Eye (tissue), 1 donor: ENCODE measurements at places on chromosomes 7 and 10.

DNA sequence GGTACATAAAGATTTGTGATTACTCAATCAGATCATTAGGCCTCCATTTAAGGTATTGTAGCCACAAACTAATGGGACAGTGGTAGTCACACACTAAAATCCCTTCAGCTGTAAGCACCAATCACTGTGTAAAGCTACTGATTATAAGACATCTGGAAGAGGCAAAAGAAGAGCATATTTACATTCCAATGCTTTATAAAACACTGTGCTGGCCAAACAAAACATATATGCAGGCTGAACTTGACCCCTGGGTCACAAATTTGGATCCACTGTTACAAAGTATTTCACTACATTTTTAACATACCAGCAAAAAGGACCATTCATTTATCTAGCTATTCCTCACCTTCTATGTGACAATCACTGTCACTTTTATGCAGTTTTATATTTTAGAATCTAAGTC, 41.4 kb upstream of the ANLN start:
- DNase-seq: peak; percentile 41

DNA sequence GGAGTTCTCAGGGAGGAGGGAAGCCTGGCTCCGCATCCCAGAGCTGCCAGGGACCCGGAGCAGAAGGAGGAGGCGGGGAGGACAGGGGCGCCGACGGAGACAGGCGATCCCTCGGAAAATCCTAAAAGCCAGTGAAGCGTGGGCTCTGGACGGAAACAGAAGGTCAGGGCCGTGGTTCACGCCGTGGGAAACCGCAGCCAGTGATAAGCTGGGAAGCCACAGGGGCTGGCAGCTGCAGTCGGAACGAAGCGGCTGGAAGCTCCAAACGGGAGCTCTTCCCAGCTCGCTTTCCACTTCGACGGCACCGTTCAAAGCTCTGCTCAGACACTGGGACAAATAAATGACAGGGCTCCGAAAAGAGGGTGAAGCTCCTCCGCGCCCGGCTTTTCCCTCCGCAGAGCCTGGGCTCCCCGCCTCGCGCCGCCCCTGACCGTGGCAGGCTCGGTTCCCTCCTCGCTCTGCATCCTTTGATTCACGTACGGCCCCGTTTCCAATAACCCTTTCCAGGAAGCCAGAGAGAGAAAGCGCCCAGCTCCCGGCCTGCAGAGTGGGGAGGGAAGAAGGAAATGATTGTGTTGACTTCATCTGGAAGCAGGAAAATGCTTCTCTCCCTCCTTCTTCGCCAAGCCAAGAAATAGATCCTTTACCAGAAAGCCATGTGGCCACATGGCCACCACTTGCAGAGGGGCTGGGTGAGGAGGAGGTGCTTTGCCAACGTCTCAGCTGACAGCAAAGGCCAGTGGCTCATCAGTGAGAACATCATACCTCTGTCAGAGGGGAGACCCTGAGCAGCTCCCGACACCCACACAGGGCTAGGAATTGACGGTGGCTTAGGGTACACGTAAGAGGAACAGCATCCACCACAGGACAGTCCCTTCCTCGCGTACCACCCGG, 57.4 kb downstream of the ADRB1 start:
- peak; percentile 80 for DNase-seq

DNA sequence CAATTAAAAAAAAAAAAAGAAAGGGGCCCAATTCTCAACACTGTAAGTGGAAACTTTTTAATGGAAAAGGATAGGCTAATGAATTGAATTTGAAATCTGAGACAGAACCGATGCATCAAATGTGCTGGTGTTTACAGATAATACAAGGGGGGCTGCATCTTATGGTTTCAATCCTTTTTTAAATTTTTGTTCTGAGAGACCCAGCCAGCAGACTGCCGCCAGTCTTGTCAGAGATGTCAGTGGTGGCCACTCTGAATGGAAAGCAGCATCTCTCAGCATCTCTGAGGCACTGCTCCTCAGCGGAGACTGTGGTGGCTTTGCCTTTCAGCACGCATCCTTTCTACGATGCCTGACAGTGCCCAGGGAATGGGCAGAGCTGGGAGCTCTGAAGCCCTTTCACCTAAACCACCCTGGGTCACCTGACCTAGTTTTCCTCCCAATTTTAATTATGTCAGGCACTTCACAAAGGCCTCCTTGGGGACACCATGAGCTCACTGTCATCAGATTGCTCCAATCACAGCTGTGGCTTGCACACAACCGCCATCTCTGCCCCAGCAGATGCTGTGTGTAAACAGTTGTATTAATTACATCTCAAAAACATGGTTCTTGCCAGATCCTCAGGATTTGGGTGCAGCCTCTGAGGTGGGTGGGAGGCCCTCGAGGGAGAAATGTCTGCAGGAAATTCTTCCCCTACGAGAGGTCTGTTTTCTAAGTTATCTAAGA, 81.2 kb downstream of the EGFR start:
- DNase-seq: peak; percentile 72

GRCh38 chr10:99279626-99280111, 44.0 kb upstream of the HPSE2 start:
- peak; percentile 64 for DNase-seq

GRCh38 chr7:25855854-25856782, 295.9 kb upstream of the NFE2L3 start:
- peak; percentile 79 for DNase-seq

GRCh38 chr7:137606061-137606674, 240.6 kb downstream of the DGKI start:
- peak; percentile 85 for DNase-seq

DNA sequence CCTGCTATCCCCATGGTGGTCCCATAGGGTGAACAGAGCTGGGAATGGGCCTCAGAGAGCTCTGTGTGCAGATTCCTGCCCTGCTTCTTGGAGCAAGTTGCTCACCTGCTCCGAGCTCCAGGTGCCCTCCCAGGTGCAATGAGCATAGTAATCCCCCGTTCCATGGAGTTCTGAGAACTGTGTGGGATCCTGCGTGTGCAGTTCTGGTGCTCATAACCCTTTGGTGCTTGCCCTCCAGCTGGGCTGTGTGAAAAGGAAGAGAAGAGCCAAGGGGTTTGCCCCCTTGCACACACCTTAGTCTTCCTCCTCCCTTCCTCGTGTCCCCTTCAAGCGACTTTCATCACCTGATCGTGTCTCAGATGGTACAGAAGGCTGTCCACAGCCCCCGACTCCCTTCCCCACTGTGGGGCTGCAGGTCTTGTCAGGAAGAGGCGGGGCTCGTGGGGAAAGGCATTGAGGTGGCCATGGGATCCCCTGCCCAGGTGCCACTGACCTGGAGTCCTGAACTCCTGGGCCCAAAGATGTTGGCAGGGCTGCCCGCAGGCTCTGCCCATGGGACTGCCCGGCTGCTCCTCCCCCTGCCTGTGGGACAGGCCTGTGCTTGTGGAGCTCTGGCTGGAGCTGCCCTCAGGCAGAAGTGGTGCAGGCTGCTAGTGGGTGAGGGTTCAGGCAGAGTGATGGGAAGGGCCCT, 21.9 kb upstream of the ZNF488 start:
- DNase-seq: no peak

- DNase-seq: peak; percentile 67
These were observed 1262.0 kb downstream of the TYW1 start for GRCh38 chr7:68258609-68259008.

- peak; percentile 73 for DNase-seq
These were observed 160.8 kb downstream of the CREB5 start for GRCh38 chr7:28573059-28573553.

- no peak for DNase-seq
These were observed 27.1 kb upstream of the ZFAND2A start for GRCh38 chr7:1187127-1187526.

DNA sequence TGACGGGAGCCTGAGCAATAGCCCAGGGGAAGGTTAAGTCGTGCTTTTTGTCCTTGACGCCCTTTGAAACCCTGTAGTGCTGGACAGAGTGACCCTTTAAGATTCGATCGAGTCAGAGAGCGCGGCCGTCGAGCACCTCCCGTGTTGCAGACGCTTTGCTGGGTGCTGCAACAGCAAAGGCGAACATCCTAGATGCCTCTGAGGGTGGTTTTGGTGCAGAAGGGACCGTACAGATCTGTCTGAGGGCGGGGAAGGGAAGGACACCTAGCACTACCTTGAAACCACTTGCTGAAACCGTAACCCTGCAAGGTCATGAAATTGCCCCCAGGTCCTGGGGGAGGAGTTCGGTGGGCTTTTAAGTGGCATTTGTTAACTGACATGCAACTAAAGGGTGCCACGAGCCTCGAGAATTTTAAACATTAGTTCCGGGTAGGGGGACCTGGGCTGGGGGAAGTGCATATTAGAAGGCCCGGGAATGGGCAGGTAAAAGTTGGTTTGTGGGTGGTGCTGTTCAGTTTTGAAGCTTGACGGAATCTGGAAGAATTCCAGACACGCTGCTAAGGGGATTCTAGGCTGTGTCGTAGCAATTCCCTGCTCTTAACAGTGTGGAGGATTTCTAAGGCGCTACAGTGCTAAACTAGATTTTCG, 786 bp downstream of the ATP5F1C start:
- peak; percentile 35 for DNase-seq

DNA sequence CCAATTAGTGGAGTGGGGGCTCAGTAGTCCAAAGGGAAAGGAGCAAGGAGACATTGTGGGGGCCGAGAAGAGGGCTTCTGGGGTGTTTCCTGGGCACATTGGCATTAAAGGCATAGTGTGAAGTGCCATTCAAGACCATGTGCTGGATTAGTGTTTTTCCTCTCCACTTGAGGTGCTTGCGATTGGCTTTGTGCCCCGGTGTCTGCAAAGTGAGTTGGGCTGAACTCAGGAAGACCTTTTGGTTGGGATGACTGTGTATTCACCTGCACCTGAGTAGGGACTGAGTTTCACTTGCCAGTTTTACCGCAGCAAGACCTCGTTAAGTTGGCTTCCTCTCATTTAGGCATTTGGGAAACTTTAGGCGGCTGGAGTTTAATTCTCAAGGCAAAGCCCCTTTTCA, 73.0 kb downstream of the TCF7L2 start:
- DNase-seq: no peak

DNA sequence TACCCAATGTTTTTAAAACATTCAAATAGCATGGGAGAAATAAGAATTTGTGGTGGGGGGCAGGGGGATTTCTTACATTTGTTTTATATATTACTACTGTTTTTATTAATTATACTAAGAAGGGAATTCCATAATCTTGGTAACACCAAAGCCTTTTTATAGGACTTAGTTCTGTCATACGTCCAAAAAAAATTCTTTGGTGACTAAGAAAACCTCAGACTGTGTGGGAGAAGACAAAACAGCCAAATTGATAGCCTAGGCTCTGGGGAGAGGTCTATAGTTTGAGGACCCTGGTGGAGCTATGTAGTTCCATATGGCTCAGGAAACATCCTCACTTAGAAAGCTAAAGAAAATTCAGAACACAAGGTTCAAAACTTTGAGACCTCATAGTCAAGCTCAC, 23.4 kb downstream of the ACSM6 start:
- DNase-seq: no peak

- DNase-seq: no peak
These were observed 46.6 kb downstream of the RSU1 start for GRCh38 chr10:16770670-16771069.

DNA sequence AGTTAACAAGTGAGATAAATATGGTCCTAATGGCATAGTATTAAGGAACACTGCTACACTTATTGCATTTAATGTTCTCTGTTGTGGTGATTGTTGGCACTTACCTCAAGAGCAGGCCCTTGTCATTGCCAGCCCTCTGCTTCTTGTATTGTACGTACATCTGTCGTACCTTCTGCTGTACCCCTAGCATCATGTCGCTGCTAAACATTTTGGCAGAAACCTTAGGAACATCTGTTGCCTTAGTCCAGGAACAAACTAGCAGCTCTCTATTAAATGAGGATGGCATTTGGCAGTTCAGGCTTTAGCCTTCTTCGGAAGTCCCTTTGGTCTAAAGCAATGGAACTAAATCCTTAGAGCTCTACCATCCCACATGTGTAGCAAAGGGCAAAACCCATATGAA, 47.6 kb downstream of the PRKG1 start:
- DNase-seq: no peak

GRCh38 chr7:116211913-116212596, 1.7 kb downstream of the TES start:
- DNase-seq: peak; percentile 38

- peak; percentile 90 for DNase-seq
These were observed 9.4 kb upstream of the PSAP start for GRCh38 chr10:71860243-71861029.

GRCh38 chr7:72127136-72127535, 285.0 kb downstream of the CALN1 start:
- DNase-seq: no peak

DNA sequence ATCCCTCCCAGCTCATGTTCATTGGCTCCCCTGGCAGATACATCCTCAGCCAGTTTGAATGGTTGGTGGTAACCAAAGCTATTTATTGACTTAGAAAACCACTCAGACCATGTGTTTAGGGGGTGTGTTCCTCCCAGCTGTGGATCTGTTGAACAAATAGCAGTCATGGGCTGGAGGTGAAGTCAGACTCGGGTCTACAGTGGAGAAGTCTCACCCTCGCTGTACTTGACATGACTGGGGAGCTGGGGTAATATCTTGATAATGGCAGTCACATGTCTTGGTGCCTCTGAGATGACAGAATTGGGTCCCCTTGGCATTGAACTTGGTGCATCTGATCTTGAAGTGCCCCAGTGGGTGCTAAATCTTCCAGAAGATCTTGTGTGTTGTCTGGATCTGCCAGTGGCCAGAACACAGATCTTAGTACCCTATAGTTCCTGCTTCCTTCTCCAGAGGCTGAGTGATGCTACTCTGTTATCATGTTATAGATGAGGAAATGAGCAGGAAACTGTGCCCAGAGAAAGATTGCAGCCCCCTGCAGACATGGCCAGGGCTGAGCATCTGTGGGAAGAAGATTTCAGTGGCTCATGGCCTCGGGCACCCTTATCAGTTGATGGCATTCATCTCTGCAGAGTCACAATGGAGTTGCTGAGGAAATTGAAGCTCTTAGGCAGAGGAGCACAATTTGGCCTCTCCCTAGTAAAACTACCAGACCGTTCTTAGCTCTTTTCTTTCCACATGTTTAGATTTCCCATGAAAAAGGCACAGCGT, 50.4 kb downstream of the ADRA2A start:
- DNase-seq: no peak

GRCh38 chr7:139914306-139915267, 85.5 kb downstream of the TBXAS1 start:
- no peak for DNase-seq

DNA sequence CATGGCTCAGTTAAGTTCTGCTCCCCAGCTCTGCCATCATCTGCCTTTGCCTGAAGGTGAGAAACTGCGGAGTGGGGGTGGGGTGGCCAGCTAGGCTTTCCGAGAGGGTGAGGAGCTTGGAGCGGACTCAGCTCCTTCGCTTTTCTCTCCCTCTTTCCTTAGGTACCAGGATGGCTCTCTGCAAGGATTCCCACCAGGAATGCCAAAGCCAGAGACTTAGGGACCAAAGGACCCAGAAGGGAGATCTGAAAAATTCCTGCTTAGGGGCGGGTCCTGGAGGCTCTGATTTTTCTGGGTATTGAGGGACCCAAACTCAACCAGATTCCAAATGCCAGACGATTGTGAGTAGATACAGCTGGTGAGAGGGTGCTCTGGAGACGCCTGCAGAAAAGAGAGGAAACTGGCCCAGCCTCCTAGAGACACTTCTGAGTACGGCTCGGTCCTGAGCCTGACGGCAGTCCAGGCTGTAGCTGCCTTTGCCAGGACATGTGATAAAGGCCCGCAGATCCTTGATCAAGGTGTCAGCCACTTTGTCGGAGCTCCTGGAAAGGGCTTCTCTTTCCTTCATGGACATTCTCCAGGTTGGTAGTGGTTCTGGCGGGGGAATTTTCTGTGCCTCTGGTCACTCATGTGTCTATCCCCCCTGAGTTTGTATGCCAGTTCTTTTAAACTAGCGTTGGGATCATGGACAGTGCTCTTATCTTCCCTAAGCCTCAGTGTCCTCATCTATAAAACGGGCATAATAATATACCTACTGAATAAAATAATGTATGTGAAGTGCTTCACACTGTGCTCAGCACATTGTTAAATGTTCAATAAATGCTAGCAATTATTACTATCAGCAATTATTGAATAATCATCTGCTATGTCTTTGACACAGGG, 42.5 kb upstream of the BTRC start:
- DNase-seq: peak; percentile 71
